ENCODE measurements at places on chromosomes 11 and 22.
A peak's percentile ranks its signal among the peaks of the same experiment; 100 is the strongest.

DNA sequence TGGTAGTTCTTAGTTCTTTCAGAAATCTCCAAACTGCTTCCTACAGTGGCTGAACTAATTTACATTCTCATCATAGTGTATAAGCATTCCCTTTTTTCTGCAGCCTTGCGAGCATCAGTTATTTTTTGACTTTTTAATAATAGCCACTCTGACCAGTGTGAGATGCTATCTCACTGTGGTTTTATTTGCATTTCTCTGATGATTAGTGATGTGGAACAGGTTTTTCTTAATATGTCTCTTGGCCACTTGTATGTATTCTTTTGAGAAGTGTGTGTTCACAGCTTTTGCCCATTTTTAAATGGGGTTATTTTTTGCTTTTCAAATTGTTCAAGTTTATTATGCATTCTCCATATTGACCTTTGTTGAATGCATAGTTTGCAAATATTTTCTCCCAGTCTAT, 459.3 kb downstream of the NTM start:
- no peak for DNase-seq

DNA sequence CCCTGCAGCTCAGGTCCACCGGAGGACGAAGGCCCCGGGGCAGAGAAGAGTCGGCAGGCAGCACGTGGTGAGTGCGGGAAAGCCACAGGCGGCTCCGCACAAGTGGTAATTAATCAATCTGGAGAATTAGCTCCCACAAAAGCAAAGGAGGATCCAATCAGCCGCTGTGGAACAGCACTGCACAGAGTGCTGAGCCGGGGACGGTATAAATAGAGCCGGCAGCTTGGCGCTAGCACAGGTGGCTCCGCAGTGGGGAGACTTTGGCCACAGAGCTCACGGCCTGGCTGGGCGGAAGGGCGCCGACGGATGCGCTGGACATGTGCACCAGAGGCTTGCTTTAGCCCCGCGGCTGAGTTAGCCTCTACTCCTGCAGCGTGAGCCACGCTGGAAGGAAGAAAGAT, 48.9 kb downstream of the IGSF9B start:
- no peak for DNase-seq

DNA sequence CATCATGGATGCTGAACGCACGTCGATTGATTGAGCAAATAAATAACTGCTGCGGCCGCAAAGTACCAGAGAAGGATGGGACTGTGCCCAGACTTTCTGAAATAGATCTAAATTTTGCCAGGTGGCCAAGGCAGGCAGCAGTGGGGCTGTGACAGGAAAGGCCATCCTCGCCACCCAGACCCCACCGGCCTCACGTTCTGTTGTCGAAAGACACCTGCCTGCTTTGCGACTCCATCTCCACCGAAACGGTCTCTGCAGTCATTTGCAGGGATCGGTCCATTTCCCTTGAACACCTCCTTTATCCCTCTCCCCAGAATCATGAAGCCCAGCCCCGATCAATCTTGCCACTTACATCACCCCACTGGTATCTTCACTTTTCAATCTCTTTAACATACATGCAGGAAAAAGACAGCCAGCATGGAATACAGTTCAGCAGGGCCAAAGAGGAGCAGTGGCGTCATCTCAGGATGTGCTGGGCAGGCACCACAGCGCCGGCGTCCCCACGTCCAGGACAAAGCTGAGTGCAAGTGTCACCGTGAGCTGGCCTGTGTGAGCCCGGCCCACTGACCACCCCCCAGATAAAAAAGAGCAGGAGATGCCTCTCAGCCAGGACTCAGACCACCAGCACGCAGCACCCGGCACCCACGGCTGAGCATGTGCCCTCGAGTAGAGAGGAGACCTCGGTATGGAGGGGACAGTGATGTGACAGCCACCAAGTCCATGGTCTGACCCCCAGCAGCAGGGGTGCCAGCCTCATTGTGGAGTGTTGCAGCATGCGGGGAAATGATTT, 610.3 kb downstream of the TBC1D22A start:
- DNase-seq: no peak

DNA sequence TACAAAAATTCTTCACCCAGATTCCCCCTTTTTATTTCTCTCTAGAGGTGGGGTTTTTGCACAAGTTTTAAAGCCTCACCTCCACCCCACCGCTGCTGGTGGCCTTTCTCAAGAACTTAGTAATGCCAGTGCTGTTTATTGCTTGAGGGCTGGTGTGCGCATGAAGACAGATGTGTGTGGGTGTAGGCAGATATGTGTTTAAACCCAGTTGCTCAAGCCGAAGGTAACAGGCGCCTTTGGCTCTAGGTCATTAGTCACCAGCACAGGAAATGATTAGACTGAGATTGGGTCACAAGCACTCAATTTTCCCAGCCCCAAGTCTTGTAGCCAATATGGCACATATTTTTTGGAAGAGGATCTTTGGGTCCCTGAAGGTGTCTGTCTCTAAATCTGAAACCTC, 2.7 kb upstream of the CLMP start:
- peak; percentile 80 for DNase-seq

- no peak for DNase-seq
Measured at GRCh38 chr11:66489636-66490035, 9.4 kb downstream of the DPP3 start.

- no peak for DNase-seq
Measured at GRCh38 chr11:10205928-10206327, 88.1 kb downstream of the SBF2 start.

- DNase-seq: no peak
Measured at GRCh38 chr22:23216461-23217170, 36.3 kb downstream of the BCR start.

- DNase-seq: no peak
Measured at GRCh38 chr11:118314988-118315411, 10.5 kb downstream of the CD3E start.

GRCh38 chr11:64150481-64151239, 15.3 kb downstream of the MACROD1 start:
- DNase-seq: no peak

- DNase-seq: no peak
Measured at GRCh38 chr22:26883393-26883792, 226.0 kb downstream of the MIAT start.

GRCh38 chr11:44334356-44335004, 24.5 kb upstream of the ALX4 start:
- DNase-seq: no peak

DNA sequence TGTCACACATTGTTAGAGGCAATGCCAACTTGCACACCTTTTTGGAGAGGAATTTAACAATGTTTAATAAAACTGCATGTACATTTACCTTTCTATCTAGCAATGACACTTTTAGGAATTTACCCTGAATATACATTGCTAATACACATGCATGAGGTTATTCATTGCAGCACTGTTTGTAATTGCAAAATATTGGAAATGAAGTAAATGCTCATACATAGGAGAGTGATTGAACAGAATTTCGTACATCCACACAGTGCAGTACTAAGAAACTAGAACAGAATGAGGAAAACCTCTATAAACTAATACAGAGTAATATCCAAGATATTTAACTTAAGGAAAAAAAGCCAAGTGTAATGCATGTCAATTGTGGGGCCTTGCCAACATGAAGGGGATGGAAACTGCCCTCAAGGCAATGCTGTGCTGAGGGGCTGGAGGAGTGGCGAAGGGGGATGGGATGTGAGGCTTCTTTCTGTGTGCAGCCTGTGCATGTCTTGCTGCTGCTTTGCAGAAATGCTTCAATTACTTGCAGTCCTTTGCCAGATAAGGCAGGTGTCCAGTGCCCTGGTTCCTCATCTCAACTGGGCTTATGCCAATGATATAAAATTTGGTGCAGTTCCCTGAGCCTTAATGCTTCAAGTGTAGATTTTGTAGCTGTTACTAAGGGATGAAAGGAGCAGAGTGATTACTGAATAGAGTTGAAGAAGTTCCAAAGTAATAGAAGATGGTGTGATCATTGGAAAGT, 96.1 kb downstream of the GRIA4 start:
- no peak for DNase-seq

GRCh38 chr11:3148990-3149851, 15.9 kb downstream of the OSBPL5 start:
- DNase-seq: no peak

DNA sequence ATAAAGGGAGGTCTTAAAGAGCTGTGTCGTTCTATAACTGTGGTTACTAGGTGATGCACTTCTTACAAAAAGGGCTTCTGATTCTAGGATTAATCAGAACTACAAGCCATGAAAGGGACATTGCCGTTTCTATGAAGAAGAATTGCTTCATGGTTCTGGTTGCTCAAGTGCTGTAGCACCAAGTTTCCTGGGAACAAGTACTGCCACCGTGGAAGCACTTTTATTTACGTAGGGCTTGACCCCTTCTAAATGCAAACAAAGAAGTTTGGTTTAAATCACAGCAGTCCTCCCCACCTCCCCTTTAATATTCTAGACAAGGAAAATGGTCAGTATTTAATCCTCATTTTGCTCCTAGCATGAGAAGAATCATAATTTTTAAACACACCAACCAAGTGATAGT, 9.8 kb downstream of the YAP1 start:
- no peak for DNase-seq

DNA sequence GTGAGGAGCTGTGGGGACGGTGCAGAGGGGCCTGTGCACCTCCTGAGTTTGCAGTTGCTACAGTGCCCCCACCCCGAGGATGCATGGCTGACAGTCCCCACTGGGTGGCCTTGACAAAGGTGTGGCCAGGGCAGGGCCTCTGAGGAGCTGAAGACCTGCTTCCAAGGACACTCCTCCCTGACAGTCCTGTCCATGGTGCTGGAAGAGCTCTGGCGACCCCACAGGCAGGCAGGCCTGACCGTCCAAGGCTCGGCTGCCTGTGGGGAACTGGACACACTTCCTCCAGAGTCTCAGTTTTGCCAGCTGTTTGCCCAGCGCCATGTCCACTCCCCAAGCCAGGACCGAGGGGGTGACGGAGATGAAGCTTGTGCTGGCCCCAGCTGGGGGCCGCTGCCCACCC, 32.7 kb downstream of the BRSK2 start:
- no peak for DNase-seq

- no peak for DNase-seq
Measured at GRCh38 chr11:120343429-120343828, 7.2 kb downstream of the ARHGEF12 start.

- no peak for DNase-seq
Measured at GRCh38 chr11:35990170-35990569, 46.3 kb downstream of the LDLRAD3 start.

- no peak for DNase-seq
Measured at GRCh38 chr11:24932110-24933000, 435.5 kb downstream of the LUZP2 start.

DNA sequence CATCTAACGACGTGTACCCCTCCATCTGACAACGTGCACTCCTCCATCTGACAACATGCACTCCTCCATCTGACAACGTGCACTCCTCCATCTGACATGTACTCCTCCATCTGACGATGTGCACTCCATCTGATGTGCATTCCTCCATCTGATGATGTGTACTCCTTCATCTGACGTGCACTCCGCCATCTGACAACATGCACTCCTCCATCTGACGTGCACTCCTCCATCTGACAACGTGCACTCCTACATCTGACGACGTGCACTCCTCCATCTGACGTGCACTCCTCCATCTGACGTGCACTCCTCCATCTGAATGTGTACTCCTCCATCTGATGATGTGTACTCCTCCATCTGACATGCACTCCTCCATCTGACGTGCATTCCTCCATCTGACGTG, 8.0 kb upstream of the IL17REL start:
- DNase-seq: no peak

DNA sequence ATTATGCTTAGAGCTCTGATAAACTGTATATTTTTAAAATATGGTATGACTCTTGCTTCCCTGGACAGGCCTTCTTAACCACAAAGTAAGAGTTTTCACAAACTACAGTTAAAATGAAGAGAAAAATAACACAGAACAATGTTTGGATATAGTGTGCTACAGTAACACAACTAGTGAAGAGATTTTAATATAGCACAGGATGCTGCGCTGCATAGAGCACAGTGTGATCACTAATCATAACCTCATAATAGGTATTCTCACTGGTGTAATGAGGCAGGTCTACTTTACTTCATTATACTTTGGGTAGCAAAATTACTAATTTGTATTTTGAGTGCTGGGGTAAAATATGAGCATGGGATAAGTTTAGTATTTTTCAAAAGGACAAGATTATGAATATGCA, 256.5 kb downstream of the GUCY1A2 start:
- no peak for DNase-seq

GRCh38 chr11:69304686-69305085, 10.7 kb downstream of the MYEOV start:
- DNase-seq: no peak

DNA sequence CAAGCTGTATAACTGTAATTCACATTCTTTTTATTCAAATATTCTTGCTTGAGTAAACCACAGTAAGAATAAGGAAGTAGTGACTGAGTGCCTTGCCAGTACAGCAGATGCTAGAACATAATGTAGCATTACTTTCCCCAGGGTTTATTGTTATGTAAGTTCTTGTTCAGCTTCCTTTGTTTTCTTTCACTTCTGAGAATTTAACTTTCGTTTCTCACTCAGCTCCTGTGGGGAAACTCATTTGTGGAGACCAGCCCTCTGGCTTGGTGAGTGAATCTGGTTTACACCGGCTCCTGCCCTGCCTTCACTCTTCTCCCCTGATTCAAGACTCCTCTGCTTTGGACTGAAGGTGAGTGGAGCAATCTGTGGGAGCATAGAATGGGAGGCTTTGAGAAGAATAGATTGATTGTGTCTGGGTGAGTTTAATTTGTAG, at the start of gene TRIM22:
TRIM22 (plus strand) TSS at position 240 of the 433 bp plus-strand sequence. CDS start 6,443 bp downstream, outside the sequence.
- DNase-seq: peak; percentile 49

DNA sequence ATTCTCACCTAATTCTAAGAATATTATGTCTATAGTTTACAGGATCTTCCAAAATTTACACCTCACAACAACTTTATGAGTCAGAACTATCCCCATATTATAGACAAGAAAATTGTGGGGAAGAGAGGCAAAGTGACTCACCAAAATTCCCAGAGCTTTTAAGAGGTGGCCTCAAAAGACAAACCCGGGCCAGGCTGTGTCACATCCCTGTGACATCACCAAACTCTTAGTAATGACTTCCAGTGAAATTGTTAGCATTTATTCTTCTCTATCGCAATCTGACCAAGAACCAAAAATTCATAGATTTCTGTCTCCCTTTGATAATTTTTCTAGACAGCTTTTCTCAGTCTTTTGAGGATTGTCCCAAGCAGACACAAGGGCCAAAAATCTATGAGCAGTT, 134.3 kb downstream of the SNX19 start:
- peak; percentile 46 for DNase-seq

- DNase-seq: no peak
Measured at GRCh38 chr22:44847892-44848291, 95.5 kb downstream of the ARHGAP8 start.

GRCh38 chr11:119921571-119921970, 192.6 kb upstream of the NECTIN1 start:
- DNase-seq: no peak

GRCh38 chr11:90228056-90228455, 5.2 kb upstream of the CHORDC1 start:
- no peak for DNase-seq

GRCh38 chr11:107370390-107370789, 87.2 kb downstream of the CWF19L2 start:
- DNase-seq: peak; percentile 12

Data from GM03348 (cell line).